Activated T-cell treated with anti-CD3 and anti-CD28 coated beads for 1 hour (primary cell): ENCODE measurements at places on chromosomes 7 and 10.
A peak's percentile ranks its signal among the peaks of the same experiment; 100 is the strongest.

DNA sequence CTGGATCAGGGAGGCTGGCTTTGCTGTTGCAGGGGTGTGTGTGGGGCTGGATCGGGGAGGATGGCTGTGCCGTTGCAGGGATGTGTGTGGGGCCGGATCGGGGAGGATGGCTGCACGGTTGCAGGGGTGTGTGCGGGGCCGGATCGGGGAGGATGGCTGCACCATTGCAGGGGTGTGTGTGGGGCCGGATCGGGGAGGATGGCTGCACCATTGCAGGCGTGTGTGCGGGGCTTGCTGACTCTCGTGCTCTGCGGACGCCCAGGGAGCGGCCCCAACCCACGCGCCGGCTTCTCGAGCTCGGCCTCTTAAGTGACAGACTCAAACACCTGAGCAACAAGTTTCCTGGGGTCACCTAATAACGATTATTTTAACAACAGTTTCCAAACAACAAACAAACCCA lies 518.2 kb downstream of the DNAJB6 start:
- DNase-seq = no peak

DNA sequence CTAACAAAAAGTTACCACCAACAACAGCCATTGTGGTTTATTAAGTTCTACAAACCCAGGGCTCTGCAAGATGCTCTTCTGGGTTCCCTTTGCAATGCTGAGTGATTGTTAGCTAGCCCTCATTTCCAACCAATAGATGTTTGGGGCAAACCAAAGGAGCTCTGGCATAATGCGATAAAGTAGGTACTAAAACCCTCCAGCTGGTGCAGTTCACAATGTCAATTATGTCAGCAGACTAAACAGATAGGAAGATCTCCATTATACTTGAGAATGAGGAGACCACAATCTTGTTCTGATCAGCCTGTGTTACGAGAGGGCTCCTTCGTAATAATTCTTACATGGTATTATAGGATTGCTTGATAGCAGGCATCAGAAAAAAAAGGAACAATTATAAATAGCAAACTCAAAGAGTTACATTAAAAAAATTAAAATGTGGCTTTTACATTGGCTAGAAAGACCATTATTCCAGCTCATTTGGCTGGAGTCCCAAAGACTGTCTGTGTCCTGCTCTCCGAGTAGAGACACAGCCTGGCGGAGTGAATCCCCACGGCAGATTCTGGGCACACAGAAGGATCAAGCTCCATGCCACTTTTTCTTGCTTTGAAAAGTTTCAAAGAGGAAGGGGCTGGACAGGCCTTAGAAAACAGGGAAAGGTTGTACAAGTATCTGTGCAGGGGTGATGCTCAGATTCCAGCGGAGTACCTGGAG lies 93.8 kb downstream of the ZRANB1 start:
- no peak for DNase-seq

DNA sequence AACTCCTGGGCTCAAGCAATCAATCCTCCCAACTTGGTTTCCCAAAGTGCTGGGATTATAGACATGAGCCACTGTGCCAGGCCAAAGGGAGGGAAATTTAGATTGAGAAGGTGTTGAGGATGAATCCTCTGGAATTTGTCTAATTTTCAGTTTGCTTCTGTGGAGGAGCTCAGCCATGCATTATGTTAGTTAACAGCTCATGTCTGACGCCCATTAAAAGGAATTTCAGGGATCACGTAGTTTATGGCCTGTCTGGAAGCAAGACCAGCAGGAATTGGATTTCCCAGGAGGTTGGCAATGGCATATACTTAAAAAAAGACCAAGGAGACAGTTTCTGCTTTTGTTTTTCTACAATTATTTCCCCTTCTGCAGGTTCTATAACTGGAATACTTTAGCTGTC lies 165.7 kb downstream of the OTUD1 start:
- DNase-seq = no peak

GRCh38 chr7:1920266-1920681 lies 250.2 kb downstream of the ELFN1 start:
- peak; percentile 29 for DNase-seq

GRCh38 chr10:44925224-44925623 lies 14.1 kb downstream of the TMEM72 start:
- no peak for DNase-seq

GRCh38 chr10:63703740-63704345 lies 182.6 kb downstream of the REEP3 start:
- no peak for DNase-seq

DNA sequence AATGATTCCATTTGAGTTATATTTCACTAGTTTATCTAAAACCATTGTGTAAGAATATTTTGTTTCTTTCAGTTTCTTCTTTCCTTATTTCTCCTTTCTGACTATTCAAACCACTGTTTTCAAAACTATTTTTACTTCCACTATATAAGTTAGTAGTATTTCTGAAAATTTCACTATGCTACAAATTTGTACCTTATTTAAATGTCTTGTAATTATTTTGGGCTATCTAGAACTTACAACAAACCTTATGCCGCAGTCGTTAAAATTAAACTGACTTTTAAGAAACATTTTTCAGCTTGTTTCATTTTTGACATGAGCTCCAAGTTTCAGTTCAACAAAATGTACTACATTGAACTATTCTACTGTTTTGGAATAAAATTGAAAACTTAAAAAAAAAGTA lies 1.8 kb downstream of the TFEC start:
- no peak for DNase-seq

DNA sequence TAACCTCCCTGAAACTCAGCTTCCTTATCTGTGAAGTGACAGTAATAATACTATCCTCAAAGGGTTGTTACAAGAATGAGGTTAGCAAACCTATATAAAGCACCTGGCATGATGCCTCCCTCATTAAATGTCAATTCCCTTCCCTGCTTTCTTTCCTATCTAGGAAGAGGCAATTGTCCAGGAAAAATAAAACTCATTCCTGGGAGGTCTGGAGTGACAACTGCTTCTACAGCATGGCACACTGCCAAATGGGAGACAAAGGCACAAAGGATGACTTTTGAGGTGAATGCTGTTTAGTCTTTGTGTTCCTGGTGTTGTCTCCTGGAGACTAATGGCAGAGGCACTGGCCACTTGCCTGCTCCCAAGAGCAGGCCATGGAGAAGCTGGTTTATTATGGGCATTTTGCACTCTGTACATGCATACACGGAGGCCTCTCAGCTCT lies 32.2 kb upstream of the PDE1C start:
- no peak for DNase-seq

GRCh38 chr10:72250666-72251065 lies 23.1 kb upstream of the DDIT4 start:
- no peak for DNase-seq

- DNase-seq = no peak
Observed at GRCh38 chr7:151597541-151598444, 78.1 kb upstream of the RHEB start.

GRCh38 chr10:38007991-38008390 lies 2.5 kb upstream of the ZNF33A start:
- DNase-seq = no peak

DNA sequence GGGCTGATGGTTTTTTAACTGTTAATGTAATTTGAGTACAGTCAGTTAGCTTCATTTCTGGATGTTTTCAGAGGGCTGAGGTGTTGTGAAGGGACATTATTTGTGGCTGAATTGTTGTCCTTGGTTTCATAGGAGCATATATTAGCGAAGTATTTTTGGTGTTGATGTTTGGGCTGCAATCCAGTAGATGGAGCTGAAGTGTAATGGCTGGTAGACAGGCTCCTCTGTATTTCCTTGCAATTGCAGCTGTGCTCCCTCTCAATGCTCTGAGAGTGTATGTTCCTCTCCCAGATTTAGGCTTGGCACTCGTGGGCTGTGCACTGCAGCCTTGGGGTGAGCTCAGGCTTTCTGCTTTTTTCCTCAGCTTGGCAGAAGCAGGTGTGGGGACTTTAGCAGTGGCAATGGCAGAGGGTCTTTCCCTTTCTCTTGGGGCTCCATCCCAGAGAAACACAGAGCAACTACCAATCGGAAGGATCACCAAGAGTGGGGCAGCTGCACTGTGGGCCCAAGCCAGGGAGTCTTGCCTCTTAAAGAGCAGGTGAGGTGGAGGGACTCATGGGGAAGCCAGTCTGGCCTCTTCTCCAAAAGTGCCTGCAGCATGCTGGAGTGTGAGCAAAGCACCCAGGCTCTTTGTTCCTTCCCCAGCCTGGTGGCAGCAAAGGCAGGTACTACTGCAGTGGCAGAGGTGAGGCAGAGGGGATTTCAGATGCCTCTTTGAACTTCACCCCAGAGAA lies 544.4 kb downstream of the SH2D4B start:
- DNase-seq = no peak

GRCh38 chr7:81573128-81573527 lies 196.7 kb downstream of the HGF start:
- no peak for DNase-seq

- no peak for DNase-seq
Observed at GRCh38 chr10:111142092-111142768, 65.4 kb downstream of the ADRA2A start.

DNA sequence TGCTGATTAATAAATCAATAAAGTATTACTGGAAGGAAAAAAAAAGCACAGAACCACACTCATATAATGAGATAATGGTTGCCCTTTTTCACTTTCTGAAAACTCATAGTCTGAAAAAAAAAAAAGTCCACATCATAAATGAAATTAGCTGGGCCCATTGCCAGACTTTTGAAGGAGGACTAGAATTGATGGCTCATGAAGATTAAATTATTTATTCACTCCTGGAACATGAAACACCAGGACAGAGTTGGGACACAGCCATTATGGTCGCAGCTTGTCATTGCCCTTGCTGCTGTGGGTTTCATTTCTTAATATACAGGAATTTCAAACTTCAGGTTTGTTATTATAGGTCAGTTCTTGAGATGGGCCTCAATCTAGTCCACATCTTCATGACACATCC lies 91.9 kb downstream of the CNTNAP2 start:
- DNase-seq = no peak

GRCh38 chr7:25382869-25383268 lies 154.6 kb upstream of the NPVF start:
- no peak for DNase-seq

DNA sequence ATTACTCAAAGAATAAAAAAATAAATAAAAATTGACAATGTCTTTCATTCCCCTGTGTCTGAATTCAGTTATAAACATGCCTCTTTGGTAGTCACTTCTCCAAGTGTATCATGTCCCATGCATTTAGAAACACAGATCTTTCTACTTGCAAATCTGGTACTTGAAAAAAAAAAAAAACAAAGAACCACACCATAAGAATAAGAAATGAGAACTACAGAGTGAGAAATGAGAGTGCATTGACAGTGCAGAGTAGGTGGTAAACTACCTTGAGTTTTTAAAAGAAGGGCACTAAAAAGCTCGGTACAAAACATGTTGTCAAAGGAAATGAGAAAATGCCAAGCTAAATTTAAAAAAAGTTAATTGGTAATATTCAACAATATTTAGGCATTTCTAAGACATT lies 123.0 kb downstream of the GPR85 start:
- DNase-seq = no peak

GRCh38 chr7:22486597-22486996 lies 13.4 kb downstream of the STEAP1B start:
- no peak for DNase-seq

DNA sequence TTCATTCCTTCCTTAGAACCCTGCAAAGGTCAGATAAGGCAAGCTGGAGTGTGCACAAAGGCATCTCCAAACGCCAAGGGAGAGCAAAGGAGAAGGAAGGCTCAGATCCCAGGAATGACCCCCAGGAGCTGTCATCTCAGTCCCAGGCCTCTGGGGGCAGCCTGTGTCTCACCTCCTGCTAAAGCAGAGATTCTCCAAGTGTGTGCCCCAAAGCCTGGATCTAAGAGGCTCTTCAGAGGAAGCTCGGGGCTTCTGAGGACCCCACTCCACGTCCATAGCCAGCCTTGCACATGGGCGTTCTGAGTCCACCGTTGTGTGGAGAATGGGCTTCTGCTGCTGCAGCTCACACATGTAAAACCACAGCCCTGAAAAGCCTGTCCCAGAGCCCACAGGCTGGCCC lies 5.1 kb upstream of the GRID1 start:
- no peak for DNase-seq

DNA sequence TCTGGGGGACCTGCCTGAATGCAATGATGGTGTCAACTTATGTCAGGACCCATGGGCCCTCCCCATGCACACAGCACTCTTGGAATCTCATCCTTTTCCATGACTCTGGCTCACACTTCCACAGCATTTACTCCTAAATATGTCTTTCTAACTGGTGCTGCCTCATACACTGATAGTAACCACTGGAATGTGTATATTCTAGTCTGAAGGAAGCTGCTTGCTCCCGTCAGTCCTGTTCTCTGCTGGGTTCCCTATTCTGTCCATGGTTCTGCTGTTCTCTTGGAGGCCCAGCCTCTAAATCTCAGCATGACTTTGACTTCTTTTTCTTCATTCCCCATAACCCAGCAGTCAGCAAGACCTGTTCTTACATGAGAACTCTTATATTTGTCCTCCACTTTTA lies 1055.1 kb downstream of the KCNMA1 start:
- no peak for DNase-seq

GRCh38 chr10:130300608-130301020 lies 164.4 kb downstream of the GLRX3 start:
- DNase-seq = peak; percentile 29

GRCh38 chr10:27512548-27512947 lies 8.4 kb downstream of the RAB18 start:
- no peak for DNase-seq

- no peak for DNase-seq
Observed at GRCh38 chr10:19775296-19775695, 40.9 kb upstream of the PLXDC2 start.

DNA sequence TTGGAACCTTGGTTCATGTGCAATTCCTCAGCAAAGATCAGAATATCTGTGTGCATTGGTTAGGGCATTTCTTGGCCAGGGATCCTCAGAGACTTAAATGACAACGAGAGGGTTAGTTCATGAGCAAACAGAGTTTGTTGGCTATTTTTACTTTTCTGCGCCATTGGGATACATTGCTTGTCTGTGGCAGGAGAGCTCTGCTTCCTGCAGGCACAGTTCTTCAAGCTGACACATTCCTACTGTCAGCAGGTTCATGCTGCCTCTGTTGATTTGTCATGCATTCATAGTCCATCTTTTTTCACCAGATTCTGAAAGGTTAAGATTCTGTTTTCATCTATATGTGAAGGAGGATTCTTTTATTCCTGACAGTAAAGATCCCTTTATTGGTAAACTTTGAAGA lies 139.4 kb downstream of the TMEM178B start:
- no peak for DNase-seq

- no peak for DNase-seq
Observed at GRCh38 chr7:3005257-3005656, 38.4 kb downstream of the CARD11 start.

- no peak for DNase-seq
Observed at GRCh38 chr7:105264707-105265106, 124.0 kb downstream of the SRPK2 start.

DNA sequence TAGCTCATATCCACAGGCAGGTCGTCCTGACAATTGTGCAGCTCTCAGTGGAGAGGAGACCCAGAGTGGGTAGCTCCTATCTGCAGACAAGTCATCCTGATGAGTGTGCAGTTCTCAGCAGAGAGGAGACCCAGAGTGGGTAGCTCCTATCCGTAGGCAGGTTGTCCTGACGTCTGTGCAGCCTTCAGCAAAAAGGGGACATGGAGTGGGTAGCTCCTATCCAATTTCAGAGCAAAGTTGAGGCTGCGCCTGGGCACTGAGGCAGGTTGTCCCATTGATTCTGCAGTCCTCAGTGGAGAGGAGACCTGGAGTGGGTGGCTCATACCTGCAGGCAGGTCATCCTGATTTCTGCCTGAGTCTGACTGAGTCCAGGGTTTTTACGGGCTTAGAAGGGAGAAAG lies 111.8 kb downstream of the HPSE2 start:
- no peak for DNase-seq
